ENCODE measurements at places on chromosomes 2 and 18.
A peak's percentile ranks its signal among the peaks of the same experiment; 100 is the strongest.

DNA sequence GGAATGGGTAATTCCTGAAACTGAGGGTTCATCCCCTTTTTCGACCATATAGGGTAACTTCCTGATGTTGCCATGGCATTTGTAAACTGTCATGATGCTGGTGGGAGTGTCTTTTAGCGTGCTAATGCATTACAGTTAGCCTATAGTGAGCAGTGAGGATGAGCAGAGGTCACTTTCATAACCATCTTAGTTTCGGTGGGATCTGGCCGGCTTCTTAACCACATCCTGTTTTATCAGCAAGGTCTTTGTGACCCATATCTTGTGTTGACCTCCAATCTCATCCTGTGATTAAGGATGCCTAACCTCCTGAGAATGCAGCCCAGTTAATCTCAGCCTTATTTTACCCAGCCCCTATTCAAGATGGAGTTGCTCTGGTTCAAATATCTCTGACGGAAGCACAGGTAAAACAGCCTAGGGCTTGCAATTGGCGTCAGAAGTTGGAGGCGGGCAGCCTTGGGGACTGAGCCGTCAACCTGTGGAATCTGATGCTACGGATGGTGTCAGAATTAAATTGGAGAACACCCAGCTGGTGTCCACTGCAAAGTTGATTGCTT lies 19.5 kb downstream of the RALBP1 start:
- DNase-seq: peak; percentile 68

- DNase-seq: no peak
These were observed 16.7 kb downstream of the ANKRD12 start for GRCh38 chr18:9153256-9153655.

GRCh38 chr2:118855451-118856279 lies 8.2 kb upstream of the EN1 start:
- DNase-seq: peak; percentile 95

- DNase-seq: no peak
These were observed 429 bp downstream of the C2orf76 start for GRCh38 chr2:119366161-119366648.

DNA sequence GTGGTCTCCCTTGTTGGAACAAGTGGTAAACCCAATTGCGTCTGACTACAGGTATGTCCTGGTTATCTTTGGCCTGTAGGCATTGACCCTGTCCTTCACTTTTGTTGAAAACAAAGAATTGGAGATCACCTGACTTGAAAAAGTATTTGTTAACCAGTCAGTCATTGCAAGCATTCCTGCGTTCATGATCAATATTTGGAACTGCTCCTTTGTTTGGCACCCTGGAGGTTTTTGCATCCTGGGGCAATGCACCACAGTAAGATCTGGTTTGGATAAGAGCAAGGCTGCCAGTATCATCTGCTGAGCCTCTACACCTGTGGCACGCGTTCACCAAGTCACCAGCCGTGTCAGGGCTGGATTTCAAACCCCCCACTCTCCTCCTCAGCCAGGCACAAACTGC lies 115.7 kb downstream of the DNAH6 start:
- DNase-seq: no peak

DNA sequence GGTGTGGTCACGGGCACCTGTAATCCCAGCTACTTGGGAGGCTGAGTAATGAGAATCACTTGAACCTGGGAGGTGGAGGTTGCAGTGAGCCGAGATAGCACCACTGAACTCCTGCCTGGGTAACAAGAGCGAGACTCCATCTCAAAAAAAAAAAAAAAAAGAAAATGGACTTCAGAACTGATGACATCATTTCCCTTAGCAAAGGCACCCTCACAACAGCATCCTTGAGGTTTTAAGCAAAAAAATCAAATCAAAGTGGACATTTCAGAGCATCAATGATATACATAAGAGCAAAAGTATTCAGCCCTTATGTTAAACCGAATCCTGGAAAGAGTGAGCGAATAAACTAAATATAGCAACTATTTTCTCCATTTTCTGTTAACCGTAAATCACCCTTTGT lies 45.3 kb downstream of the EPB41L3 start:
- no peak for DNase-seq

- DNase-seq: no peak
These were observed 47.7 kb upstream of the WDR75 start for GRCh38 chr2:189393440-189394111.

GRCh38 chr2:30706534-30707303 lies 100.5 kb downstream of the CAPN13 start:
- DNase-seq: peak; percentile 69

DNA sequence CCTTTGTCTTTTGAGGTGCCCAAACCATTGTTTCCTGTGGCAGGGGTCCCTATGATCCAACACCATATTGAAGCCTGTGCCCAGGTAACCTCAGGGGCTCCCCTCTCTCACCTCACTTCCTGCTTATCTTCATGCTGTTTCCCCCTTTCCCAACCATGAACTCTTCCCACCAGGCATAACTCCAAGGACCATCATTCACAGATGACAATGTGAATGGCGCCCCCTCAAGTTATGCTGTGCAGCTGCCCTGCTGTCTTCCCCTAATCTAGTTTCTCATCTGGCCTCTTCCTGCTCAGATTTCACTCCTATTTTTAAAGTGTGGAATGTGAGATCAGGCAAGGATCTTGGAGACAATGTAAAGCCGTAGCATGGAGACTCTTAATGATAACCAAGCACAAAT lies 1.4 kb downstream of the GMPPA start:
- no peak for DNase-seq

GRCh38 chr2:161166538-161167409 lies 6.5 kb downstream of the TANK start:
- no peak for DNase-seq

DNA sequence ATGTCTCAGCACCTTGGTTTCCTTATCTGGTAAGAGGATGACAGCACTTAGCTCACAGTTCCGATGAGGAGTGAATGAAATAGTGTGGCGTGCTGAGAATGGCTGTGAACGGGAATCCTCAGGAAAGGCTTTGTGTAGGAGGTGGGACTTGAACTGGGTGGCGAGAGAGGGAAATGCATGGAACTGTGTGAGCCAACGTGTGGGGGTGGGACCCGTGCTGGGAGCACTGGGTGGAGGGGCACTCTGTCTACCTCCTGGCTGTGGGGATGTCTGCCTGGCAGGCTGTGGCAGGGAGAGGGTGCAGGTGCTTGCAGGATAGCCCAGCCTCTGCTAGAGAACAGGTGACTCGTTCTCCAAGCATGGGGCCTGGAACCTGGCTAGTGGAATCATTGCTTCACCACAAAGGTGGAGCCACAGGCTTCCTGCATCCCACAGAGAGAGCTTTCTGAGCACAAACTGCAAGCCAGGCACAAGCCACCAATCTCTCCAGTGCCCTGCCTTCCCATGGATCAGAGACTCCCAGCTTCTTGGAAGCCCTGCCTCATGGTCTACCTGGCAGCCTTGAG lies 145.2 kb downstream of the CELF4 start:
- peak; percentile 93 for DNase-seq

GRCh38 chr2:6977113-6977741 lies 60.0 kb downstream of the RNF144A start:
- DNase-seq: no peak

DNA sequence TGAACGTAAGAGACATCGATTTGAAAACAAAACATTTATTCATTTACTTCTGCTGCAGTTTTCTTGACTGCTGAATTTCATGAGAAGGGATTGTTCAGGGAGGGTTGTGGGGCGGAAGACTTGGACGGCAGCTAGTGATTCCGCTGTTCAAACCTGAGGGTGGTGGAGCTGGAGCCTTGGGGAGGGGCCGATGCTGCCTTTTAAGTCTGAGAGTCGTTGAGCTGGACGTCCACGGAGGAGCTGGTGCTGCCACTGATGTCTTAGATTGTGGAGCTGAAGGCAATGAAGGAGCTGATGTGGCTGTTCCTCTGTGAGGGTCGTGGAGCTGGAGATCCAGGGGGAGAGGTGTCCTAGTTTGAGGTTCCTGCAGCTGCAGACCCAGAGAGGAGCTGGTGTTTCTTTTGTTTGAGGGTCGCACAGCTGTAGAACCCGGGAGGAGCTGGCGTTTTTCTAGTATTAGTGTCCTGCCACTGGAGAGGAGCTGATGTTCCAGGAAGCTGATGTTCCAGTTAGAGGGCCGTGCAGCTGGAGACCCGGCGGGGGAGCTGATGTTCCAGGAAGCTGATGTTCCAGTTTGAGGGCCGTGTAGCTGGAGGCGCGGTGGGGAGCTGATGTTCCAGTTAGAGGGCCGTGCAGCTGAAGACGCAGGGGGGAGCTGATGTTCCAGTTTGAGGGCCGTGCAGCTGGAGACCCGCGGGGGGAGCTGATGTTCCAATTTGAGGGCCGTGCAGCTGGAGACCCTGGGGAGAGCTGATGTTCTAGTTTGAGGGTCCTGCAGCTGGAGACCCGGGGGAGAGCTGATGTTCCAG lies 150.9 kb downstream of the RTP5 start:
- no peak for DNase-seq

DNA sequence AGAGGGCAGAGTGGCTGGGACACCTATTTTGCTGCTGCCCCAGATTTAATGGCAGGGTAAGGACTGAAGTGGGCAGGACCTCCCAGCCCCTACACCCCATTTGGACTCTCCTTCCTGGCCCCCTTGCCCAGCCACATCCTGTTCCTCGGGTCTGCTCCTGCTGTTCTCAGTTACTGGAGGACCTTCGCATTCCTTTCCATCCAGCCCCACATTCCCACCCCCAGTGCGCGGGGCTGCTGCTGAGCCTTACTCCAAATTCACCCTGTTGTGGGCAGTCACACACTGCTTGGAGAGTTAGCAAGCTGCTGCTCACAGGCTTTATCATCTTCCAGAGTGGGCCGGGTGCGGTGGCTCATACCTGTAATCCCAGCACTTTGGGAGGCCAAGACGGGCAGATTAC lies 75.2 kb upstream of the SLC14A2 start:
- peak; percentile 85 for DNase-seq

DNA sequence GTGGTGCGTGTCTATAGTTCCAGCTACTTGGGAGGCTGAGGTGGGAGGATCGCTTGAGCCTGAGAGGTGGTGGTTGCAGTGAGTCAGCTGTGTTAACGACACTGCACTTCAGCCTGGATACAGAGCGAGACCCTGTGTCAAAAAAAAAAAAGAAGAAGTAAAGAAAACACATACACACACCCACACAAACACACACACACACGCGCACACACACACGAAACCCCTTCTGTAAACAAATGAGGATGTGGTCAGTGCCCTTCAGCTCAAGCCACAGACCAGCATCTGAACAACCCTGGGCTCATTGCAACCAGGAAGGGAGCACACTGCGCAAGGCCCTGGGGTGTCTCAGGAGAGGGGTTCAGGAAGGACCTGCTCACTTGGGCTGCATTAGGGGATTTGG lies 47.9 kb upstream of the KCNF1 start:
- no peak for DNase-seq

- no peak for DNase-seq
These were observed 63.2 kb downstream of the MBD2 start for GRCh38 chr18:54161267-54161666.

DNA sequence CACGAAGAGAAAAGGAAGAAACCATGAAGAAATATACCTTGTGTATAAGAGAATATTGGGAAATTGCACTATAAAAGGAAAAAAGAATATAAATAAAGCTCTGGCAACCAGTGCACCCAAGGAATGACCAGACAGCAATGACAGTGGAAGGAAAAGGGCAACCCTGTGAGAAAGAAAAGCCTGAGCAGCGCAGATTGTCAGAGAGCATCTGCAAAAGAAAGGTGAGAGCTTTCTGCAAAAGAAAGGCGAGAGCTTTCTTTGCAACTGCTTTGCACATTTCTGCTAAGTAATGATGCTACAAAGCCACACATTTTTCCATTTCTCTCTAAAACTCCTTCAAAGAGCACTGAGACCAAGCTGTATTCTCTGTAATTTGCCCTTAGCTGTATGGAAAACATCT lies 83.6 kb downstream of the CTNNA2 start:
- DNase-seq: no peak

DNA sequence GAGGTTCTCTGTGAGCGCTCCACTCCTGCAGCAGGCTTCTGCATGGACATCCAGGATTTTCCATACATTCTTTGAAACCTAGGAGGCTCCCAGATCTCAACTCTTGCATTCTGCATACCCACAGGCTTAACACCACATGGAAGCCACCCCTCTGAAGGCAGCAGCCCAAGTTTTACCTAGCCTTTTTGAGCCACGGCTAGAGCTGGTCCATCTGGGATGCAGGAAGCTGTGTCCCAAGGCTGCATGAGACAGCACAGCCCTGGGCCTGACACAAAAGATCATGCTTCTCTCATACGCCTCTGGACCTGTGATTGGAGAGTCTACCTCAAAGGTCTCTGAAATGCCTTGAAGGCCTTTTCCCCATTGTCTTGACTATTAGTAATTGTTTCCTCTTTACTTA lies 53.6 kb upstream of the RPRM start:
- DNase-seq: no peak

- peak; percentile 44 for DNase-seq
These were observed 56.8 kb upstream of the MGAT4A start for GRCh38 chr2:98787700-98788099.

DNA sequence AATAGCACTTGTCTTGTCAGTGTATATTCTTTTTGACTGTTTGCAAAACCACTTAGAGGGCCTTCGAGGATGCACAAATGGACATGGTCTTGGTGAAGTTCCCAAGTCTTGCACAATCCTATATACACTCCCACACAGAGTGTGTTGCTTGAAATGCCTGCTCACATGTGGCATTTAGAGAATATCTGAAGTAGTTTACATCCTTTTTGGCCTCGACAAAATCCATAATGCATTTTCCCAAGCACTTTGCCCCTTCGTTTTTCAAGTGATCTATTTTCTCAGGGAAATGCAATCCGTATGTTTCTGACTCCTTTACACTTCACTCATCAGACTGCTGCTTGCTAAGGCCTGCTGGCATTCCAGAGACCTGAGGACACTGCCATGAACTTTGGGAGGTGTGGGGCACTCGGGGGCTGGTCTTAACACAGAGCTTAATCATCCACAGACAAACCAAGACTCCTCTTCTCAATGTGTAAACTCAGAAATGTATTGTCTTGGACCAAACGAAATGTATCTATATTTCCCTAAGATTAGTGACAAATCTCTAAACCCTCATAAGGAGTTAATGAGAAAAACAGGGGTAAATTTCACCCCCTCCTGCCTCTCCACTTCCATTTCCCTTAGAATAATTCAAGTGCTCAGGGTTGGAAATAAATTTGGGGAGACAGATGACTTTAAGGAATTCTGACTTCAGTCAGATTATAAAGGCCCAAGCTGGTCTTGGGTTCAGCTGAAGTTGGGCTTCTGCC lies 219.3 kb upstream of the APCDD1 start:
- peak; percentile 58 for DNase-seq

DNA sequence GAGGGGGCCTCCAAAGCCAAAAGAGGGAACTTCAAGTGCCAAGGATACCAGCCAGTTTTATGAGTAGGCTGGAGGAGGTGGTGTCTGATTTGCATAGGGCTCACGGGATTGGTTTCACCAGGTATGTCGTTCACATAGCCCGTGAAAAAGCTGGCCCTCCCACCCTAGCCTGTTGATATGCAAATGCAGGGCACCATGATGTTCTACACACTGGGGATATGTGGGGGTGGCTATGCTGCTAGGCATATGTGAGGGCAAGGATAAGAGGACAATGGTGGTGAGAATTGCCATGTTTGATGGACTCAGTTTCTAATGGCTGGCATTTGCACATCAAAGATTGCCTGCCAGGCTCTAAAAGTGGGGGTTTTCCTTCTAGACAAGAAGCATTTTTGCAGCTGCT lies 378.6 kb downstream of the DPP10 start:
- no peak for DNase-seq

- no peak for DNase-seq
These were observed 320.5 kb downstream of the FSIP2 start for GRCh38 chr2:186059096-186059495.
